Mesangial cell (primary cell): ENCODE measurements at places on chromosomes 3 and 15. TPM values are rescaled to one million over a fixed set of nuclear protein-coding genes. Genes with fewer than 3 reads are reported as not detected.

The FOXL2 gene
- total RNA-seq: 0.13 and 0.16 TPM in 2 replicates

The SLC22A14 gene
- 0.16 and 0.25 TPM in 2 replicates for total RNA-seq

The SYNPR gene
- total RNA-seq: not detected in 2 replicates

The MEF2A gene
- total RNA-seq: 18.6 and 40.9 TPM in 2 replicates

The ERC2 gene
- 1.8 and 3.1 TPM in 2 replicates for total RNA-seq

The SH2D7 gene
- not detected in 2 replicates for total RNA-seq

The CTXND1 gene
- total RNA-seq: not detected in 2 replicates

The TMEM207 gene
- total RNA-seq: not detected in 2 replicates

The REC114 gene
- not detected in 2 replicates for total RNA-seq

The NRROS gene
- 0.65 and 2.2 TPM in 2 replicates for total RNA-seq

The SLC6A20 gene
- total RNA-seq: 0.49 and 2.4 TPM in 2 replicates

The GOLGA6L7 gene
- total RNA-seq: not detected in 2 replicates

The SUSD5 gene
- total RNA-seq: 2.5 and 7.5 TPM in 2 replicates

The PGBD4 gene
- total RNA-seq: 0.33 and 1.0 TPM in 2 replicates
